Activated naive CD4-positive, alpha-beta T cell treated with anti-CD3 and anti-CD28 coated beads, Interleukin-2, amount 50 U/mL, for 16 hours (primary cell): ENCODE measurements at places on chromosomes 12 and 14.

- DNase-seq, result no peak
These were observed 84.0 kb downstream of the RFLNA start for GRCh38 chr12:124378926-124379325.

- DNase-seq, result no peak
These were observed 192.1 kb upstream of the ALG10B start for GRCh38 chr12:38124247-38125012.

GRCh38 chr12:4603421-4603820, 41.4 kb downstream of the DYRK4 start:
- no peak for DNase-seq

DNA sequence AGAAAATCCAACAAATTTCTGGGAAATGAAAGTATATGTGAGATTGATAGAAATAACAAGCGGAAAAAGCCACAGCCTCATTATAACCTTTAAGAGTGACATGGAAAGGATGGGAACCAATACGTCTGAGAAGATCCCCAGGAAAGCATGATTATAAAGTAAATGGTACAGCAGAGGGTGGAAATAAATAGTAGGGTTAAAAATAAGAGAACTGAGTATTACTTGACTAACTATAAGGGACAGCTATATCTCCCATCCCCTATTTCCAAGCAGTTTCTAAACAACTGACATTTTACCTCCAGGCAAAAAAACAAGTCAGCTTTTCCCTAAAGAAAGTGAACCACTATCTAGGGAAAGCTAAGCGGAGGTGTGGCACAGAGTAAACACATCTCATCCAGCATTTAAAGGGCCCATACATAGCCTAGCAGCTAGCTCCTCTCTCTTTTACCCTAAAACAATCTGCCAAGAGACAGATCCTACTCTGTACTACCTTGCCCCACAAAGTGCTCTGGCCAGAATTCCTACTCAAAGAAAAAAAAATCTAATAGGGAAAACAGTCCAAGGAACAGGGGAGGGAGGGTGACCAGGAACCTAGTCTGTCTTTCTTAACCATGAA, 11.2 kb downstream of the OSBPL8 start:
- DNase-seq, result no peak

DNA sequence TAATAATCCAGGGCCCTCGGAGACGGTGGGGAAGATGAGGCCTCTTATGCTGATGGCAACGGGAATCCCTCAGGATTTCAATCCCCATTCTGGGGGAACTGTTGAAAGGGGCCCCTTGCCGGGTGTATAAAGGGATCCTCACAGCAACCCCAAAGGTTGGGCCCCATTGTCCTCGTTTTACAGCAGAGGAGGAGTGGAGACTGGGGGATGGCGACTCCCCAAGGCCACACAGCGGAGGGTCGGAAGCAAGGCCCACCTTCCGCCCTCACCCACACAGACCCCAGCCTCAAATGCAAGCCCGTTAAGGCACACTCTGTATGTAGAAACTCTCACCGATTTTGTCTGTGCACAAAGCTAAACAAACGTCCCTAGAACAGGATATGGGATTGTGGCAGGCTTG, 327.9 kb upstream of the DIO3 start:
- no peak for DNase-seq

DNA sequence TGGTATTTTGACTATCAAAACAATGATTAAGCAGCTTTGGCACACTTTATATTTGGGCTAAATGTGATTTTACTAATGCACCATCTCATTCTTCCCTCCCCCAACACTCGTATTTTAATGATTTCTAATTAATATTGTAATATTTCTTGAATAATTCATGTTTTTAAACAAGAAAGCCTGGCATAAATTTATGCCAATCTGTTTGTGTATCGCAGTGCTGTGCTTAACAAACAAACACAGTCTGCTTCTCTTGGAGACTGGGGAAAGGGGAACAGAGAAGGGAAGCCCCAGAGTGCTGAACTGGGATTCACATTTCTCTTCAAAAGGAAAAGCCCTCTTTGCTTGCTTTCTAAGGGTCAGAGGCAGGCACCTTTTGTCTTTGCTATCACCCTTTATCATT, 496.9 kb upstream of the STXBP6 start:
- DNase-seq, result no peak

DNA sequence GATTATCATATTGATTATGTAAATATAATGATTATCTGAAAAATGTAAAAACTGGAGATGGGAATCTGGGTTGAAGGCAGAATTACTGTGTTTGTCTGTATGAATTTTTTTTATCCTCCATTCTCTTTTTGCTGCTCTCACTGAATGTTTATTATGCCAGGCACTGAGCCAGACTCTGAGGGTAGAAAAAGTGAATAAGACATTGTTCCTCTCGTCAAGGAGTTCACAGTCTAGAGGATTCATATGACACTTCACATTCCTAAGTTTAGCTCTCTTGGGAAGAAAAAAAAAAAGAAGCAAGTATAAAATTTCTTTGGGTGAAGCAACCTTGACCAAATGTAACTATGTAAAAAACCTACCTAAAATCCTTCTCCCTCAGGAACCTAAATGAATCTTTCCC, 120.9 kb upstream of the LMO3 start:
- DNase-seq, result no peak

DNA sequence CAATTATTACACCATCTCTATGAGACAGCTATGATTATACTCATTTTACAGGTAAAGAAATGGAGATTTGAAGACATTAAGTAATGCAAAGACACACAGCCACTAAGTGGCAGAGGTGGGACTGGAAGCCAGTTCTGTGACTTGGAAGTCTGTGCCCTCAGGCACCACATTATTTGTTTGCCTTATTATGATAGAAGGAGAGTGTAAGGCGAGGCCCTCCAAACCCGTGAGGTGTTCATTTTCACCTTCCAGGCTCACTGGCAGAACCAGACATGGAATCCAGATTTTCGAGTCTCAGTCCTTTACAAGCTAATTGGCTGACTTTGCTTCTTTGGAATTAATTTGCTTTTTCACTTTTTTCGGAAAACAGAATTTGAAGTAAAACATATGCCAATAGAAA, 107.9 kb downstream of the CAND1 start:
- DNase-seq, result no peak

DNA sequence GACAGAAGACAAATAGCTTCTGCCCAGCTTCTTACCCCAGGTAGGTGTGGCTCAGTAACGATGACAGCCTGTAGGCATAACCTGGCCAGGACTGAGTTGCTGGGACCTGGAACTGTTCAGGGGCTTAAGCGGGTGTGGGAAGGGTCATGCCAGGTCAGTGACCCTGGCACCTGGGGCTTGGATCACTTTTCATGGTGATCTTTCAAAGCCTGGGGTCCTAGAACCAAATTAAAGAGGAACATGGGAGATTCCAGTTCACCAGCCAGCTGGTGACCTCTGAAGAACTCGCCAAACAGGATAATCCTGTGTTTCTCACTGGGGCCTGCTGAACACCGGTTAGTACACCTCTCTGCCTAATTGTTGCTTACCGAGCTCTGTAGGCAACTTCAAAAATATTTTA, 102.6 kb upstream of the LMNTD1 start:
- DNase-seq, result no peak

DNA sequence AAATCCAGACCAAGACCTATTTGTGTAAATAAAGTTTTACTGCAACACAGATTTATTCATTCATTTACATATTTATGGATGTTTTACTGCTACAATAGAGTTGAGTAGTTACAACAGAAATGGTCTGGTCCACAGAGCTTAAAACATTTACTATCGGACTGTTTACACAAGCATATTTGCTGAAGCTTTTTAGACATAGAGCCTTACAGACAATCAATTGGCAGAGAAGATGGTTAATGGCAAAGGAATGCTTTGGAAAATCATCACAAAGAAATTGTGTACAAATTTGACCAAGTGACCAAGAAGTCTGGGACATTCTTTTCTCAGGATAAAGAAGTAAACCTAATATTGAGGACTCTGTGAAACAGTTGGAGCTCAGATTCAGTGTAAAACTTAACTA, 504.3 kb downstream of the SLC16A7 start:
- no peak for DNase-seq

DNA sequence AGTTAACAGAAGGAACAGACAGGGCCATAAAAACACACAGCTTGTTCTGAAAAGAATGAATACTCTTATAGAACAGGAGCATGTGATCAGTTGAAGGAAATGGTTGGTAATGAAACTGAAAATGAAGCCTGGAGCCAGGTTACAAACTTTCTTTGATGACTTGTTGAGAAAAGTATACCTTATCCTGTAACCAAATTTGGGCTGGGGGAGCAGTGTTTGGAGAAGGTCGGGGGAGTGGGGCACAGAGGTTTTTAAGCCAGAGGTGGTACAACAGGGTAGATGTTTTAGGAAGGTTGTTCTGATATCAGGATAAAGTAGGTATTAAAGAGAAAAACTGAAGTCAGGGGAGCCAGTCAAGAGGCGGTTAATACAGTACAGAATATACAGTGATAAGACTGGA, 8.2 kb downstream of the GOLT1B start:
- no peak for DNase-seq

- DNase-seq, result peak; percentile 42
These were observed 19.6 kb downstream of the ACVR1B start for GRCh38 chr12:51970904-51971646.

- no peak for DNase-seq
These were observed 940 bp downstream of the MOAP1 start for GRCh38 chr14:93183596-93184317.

GRCh38 chr12:7966563-7966962, 30.6 kb upstream of the SLC2A3 start:
- no peak for DNase-seq

GRCh38 chr12:65122703-65123102, 1.6 kb upstream of the WIF1 start:
- DNase-seq, result no peak

GRCh38 chr12:111309584-111309983, 59.3 kb downstream of the PHETA1 start:
- no peak for DNase-seq

GRCh38 chr14:94844593-94845152, 74.8 kb upstream of the GSC start:
- DNase-seq, result no peak

DNA sequence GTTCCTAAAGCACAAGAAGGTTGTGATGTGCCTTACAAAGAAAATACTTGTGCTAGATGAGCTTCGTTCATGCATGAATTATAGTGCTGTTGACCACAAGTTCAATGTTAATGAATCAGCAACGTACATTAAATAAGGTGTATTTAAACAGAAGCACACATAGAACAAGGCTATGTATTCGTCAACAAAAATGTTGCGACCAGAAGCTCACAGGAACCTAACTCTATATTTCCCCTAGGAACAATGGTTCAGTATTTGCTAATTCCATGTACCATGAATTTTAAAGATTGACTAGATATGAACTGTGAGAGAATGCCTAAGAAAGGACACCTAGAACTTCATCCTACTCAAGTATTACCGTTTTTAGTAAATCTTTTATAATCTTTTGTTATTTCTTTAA, 149.6 kb downstream of the ITPR2 start:
- no peak for DNase-seq

GRCh38 chr12:31318657-31319269, 7.2 kb downstream of the SINHCAF start:
- no peak for DNase-seq

- no peak for DNase-seq
These were observed 70.6 kb downstream of the C14orf132 start for GRCh38 chr14:96109596-96110355.

GRCh38 chr12:1117371-1117770, 126.3 kb downstream of the ERC1 start:
- no peak for DNase-seq

DNA sequence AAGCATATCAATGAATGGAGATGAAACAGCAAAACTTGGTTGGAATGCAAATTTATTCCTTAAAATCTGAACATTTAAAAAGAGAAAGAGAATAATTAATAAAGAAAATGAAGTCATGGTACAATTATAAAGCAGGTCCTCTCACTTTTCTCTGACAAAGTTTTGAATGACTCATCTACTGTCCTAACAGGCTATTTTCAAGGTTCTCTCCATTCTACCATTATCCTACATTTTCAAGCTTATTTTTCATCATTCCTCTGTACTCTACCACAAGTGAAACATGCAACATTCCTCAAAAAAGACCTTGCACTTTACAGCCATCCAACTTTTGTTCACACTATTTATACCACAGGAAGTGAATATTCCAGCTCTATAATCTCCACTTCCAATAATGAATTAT, 36.9 kb upstream of the AP4S1 start:
- no peak for DNase-seq

DNA sequence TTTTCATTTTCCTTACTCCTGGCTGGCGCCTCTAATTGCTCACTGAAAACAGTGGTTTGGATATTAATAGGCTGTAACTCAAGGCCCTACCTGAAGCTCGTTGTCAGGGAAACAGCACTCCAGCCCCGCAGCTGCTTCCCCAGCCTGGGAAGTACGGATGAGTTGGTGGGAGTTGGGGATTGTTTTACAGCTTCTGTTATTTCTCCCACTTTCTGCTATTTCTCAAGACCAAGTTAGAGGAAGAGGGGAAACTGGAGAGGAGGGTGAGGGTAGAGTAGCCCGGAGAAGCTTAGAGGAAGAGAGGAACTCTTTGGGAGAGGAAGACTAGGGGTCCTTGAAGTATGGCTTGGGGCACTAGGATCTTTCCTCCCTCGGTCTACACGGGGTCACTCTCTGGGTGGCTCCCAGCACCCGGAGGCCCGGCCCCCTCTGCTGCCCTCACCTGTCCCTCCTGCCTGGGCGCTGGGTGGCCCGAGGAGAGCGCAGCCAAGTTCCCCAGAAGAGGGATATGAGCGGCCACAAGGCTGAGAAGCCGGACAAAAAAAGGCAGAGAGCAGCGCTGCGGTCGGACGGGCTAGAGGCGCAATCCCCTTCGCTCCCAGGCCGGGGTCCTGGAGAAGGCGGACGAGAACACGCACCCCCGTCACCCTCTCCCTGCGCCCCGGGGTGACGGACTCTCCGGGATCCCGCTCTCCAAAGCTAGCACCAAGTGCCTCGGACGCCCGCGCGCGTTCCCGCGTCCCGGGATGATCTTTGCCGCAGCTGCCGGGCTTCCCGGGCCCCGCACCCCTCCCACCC, 671 bp downstream of the SPTB start:
- no peak for DNase-seq

DNA sequence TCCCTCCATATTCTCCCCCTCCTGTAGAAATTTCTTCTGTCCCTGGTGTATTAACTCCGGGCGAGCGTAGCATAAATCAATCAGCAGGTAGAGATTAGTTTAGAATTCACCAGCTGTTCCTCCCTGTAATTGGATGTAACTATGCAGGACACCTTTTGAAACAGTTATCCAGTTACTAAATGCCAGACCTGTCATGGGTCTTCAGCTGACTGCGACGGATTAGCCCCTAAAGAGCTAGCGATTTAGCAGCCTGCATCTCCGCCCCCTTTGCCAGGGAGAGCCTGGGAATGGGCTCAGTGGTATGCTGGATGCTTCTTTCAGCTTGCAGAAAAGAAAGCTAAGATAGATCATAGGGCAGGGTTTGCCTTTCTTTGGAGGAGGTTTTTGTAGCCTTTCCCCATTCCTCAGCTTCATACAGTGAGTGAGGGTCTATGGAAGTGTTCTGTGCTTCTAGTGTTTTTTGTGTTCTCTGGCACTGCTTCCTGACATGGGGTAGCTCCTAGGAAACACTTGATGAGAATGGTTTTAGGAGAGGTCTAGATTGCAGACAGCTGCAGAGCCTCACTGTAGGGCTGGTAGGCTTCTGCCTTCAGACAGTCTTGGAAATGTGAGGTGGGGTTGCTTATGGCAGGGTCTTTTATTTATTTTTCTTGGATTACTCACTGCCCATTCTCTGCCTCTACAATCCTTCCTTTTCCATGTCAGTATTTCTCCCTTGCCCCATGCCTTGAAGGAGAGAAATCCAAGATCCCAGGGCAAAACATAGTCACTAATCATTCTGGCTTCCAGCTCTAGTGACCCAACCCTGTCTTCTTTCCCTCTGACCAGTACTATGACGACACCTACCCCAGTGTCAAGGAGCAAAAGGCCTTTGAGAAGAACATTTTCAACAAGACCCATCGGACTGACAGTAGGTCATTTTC, 16.7 kb downstream of the COPZ1 start:
- no peak for DNase-seq

- no peak for DNase-seq
These were observed 4.3 kb downstream of the KRR1 start for GRCh38 chr12:75507086-75507485.
